ENCODE measurements at places on chromosomes 7 and 10. TPM values are rescaled to one million over a fixed set of nuclear protein-coding genes. Genes with fewer than 3 reads are reported as not detected.

GRCh38 chr7:98855610-98856422 lies 14.0 kb downstream of the TMEM130 start:
- no peak for DNase-seq

DNA sequence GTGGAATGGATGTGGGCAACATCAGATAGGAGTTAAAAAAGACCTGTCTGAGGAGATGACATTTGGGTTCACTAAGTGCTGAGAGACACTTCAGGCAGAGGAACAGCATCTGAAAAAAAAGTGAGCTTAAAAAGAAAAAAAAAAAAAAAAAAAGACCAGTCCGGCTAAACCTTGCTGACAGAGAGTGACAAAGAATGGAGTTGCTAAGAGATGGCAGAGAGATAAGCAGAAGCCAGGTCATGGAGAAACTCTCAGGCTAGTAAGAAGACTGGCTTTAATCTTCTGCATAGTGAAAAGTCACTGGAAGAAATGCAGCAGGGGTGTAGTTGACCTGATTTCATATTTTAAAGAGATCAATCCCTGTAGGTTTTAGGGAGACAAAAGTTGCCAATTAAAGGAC lies 711.1 kb upstream of the SEMA3D start:
- DNase-seq = no peak

GRCh38 chr10:86388119-86388704 lies 21.6 kb upstream of the GRID1 start:
- DNase-seq = no peak

GRCh38 chr7:91408388-91409154 lies 144.3 kb downstream of the FZD1 start:
- no peak for DNase-seq

The OR2A5 gene
- not detected for total RNA-seq

DNA sequence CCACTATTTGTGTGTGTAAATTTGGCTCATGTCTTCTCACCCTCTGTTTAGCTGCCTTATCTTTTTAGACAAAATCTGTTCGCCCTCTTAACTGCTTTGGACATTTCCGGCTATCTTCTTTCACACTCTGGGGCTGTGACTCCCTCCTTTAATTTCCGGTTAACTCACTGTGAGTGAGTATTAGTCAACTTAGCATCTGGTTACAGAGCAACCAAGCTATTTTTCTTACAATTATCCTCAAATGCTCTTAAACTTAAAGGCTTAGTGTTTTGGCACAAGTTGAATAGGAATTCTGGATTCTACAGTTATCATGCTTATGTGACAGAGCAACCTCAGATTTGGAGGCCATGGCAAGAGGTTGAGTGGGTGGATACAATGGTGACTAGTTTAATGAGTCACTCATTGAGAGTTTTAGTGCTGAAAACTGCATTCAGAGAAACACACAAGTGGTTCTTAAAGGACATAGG lies 177.6 kb upstream of the SEMA3A start:
- no peak for DNase-seq

- no peak for DNase-seq
These were observed 250.3 kb downstream of the PTEN start for GRCh38 chr10:88113657-88114272.

- no peak for DNase-seq
These were observed 33.4 kb downstream of the PTPN12 start for GRCh38 chr7:77570330-77571011.

DNA sequence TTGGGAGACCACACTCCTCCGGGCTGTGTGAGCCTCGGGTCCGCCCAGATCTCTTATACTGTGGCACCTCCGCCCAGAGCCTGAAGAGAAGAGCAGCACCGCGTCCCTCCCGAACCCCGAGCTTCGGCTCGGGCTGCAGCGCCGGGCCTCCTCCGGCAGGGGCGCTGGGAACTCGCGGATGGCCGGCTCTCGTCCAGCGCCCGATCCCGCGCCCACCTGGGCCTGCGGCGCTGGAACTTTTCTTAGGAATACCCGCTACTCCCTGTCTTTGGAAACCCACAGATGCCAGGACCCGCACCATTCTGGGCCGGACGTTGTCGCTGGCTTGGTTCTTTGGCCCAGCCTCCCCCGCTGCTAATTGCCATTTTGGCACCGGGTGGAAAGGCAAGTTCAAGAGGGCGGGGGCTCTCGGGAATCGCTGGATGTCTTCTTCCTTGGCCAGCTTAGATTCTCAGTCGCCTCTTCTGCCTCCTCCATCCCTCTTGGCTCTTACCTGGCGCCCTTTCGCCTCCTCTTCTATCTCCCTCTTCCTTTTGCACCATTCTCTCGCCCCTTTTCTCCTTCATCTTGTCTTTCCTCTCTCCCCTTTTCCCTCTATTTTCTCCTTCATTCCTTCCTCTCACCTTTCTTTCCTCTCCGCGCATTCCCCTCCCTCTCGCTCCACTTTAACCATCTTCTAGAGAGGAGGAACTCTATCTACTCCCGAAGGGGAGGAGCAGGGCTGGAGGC lies 2.1 kb upstream of the SORCS3 start:
- DNase-seq = no peak

DNA sequence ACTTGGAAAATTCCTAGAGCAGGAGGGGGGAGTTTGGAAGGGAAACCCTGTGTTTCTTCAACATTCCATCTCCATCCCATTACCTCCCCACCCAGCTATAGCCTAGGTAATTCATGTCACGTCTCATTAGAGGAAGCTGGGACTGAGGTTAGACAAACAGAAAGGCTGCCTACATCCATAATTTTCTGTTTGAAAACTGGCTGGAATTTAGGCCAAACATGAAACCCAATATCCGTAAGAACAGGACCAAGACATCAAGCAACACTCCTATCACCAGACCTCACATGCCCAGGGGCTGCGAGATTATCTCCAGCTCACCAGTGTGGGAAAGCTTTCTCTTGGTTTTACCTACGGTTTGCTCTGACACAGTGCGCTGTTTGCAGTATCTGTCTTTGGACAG lies 316.3 kb downstream of the FRMD4A start:
- no peak for DNase-seq

GRCh38 chr7:4738711-4739527 lies 36.5 kb upstream of the AP5Z1 start:
- DNase-seq = no peak

- no peak for DNase-seq
These were observed 249.2 kb upstream of the HABP2 start for GRCh38 chr10:113303544-113304146.

The ST8SIA6 gene
- total RNA-seq = 4.2 TPM

GRCh38 chr7:153641199-153641598 lies 411.0 kb upstream of the DPP6 start:
- no peak for DNase-seq

GRCh38 chr10:58275261-58275660 lies 6.3 kb downstream of the CISD1 start:
- DNase-seq = no peak
